ENCODE measurements at places on chromosomes 1 and 21.

DNA sequence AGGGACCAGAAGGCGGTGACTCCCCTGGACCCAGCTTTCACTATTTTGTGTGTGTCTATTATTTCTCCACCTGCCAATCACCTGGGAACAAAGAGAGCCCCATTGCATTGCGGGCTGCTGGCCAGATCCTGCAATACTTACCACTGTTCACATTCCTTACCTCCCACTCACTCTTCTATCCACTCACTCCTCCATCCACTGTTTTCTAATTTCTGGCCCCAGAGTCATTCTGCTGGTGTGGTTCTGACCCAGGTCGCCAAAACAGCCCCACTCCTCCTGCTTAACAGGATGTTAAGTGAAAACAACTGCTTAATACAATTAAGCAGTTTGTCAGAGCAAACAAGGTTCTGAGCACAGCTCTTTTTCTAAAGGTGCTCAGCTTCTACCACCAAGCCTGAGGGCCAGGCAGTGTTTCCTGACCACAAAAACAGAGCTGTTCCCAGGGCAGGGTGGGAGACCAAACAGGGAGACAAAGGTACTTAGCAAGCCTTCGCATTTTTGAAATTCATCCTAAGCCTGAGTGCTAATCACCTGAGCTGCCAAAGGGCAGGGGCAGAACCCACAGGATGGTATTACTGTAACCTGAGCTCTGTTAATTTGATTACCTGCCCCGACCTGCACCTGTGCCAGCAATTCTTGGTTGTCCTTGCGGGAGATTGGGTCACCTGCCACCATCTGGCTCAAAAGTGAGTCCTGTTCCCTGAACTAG, 38.5 kb upstream of the EFCAB14 start:
- no peak for DNase-seq

DNA sequence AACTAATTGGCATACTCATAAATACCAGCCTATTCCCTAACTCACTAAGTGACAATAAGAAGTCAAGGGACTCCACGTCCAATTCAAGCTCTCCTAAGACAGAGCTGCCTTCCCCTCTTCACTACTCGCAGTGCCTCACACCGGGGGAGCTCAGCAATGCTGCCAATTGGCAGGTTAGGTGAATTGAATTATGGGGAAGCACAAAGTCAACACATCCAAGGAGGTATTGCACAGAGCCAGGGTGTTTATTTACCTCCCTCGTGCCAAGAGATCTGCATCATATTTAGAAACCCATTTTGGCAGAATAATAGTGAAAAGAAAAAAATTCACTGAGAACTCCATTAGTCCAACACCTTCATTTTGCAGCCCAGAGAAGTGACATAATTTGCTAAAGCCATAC, 20.4 kb upstream of the TNR start:
- DNase-seq: no peak

DNA sequence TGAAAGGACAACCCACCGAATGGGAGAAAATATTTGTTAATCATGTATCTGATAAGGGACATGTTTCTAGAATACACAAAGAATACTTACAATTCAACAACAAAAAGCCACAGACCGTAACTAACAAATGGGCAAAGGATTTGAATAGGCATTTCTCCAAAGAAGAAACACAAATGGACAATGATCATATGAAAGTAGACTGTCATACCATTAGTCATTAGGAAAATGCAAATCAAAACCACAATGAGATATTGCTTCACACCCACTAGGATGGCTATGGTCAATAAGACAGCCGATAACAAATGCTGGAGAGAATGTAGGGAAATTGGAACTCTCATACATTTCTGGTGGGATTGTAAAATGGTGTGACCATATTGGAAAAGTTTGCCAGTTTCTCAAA, 367.2 kb upstream of the SGIP1 start:
- DNase-seq: no peak

- no peak for DNase-seq
Measured at GRCh38 chr1:11339346-11340232, 66.6 kb downstream of the UBIAD1 start.

- no peak for DNase-seq
Measured at GRCh38 chr1:57312869-57313268, 111.0 kb downstream of the DAB1 start.

GRCh38 chr21:29416268-29416667, 117.5 kb downstream of the BACH1 start:
- DNase-seq: no peak

DNA sequence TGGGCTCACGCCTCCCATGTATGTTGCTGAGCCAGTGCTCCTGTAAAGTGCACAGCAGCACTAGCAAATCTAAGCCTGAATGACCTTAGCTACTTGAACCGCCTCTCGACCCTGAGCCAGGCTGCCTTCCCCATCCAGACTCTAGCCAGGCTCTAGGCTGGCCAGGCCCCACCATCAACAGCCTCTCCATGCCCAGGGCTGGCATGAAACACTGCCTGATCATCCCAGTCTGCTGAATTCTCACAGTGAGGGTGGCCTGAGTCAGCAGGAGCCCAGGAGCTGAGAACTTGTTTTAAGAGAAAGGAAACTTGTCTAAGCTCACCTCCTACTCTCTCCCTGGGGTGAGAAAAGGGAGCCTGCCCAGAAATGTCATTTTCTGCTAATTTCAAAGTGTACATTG, 733.3 kb downstream of the PTPRU start:
- no peak for DNase-seq
